Endothelial cell of umbilical vein (primary cell): ENCODE measurements at places on chromosomes 4 and X. TPM values are rescaled to one million over a fixed set of nuclear protein-coding genes. Genes with fewer than 3 reads are reported as not detected.

DNA sequence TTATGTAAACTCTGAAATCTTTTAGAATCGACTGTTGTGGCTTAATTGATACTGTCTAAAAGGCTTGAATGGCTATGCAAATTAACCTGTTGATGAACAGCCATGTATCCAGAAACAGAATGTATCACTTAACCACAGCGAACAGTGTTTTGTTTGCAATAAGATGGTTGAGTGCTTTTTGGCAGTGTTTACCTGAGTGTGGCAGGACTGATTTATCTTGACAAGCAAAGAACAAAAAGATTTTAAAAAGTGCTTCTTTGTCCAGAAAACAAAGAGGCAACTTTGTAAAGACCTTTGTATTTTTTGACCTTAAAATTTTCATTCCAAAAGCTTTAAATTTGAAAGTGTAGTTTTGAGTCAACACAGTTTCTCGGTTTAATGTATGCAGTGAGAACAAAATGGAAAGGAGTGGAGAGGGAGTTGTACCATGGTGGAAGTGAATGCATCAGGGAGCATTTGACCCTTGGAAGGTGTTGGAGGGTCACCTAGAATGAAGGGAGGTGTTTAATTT, 18.0 kb downstream of the ARHGAP10 start:
- H3K4me1 ChIP-seq: peaks cover 11% of the 10 kb centered on the region
- H3K36me3 ChIP-seq: no peaks in the 10 kb centered on the region
- no peak overlapping the region for H3K4me3 ChIP-seq
- no peak overlapping the region for H3K27ac ChIP-seq

DNA sequence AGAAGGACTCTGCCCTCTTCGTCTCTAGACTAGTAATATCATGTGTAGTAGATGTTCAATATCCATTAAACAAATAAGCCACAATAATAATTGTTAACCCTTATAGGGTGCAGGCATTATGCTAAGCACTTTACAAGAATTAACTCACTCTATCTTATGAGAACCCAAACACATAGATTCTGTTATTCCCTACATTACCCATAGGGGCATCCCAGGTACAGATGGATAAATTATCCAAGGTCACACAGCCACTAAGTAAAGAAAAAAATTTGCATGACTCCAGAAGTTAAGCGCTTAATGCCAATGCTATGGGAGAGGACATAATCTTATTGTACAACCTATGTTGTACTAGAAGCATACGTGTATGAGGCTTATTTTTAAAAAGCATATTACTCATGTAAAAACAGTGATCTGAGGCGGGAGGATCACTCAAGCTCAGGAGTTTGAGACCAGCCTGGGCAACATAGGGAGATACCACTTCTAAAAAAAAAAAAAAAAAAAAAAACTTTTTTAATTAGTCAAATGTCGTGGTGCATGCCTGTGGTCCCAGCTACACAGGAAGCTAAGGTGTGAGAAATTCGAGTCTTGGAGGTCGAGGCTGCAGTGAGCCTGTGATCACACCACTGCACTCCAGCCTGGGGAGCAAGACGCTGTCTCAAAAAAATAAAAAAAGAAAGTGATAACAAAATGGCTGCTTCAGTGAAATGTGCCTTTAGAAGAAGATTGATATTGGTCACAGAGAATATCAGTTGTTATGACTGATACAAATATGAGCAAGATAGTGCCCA, 13.6 kb downstream of the LDB2 start:
- peaks cover 16% of the 10 kb centered on the region for H3K36me3 ChIP-seq
- peaks cover 2% of the 10 kb centered on the region for H3K4me1 ChIP-seq
- H3K27ac ChIP-seq: no peak overlapping the region

PRRG3 gene
- polyA plus RNA-seq: not detected in 2 replicates

DNA sequence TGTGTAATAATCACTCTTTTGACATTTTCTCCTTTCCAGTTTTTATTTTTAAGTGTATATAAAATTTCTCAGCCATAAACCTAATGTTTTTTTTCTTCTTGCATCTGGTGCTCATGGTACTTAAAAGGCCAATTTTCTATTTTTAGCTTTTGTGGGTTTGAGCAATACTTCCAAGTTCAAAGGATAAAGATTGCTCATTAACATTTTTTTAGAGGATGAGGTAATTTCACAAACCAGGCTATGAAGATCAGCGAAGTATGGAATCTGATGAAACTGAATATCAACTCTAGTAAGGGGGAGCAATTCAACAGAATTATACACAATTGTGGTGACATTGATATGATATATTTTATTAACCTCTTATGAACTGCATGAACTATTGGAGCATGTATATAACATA, 25.8 kb upstream of the KLHL34 start:
- no peaks in the 10 kb centered on the region for H3K4me1 ChIP-seq
- no peak for DNase-seq
- H3K36me3 ChIP-seq: no peaks in the 10 kb centered on the region
- H3K4me3 ChIP-seq: no peak overlapping the region

- peaks cover 4% of the 10 kb centered on the region for H3K27me3 ChIP-seq
- H3K4me1 ChIP-seq: peaks cover 9% of the 10 kb centered on the region
- no peak within 1 kb of the TSS for H3K27ac ChIP-seq
- H3K36me3 ChIP-seq: no peaks in the 10 kb centered on the region
- no peak for DNase-seq
- H3K4me3 ChIP-seq: peak within 1 kb of the TSS; percentile 28
Observed at GRCh38 chrX:56232221-56233082, at the start of gene KLF8. Gene KLF8, plus strand, starts transcription at chrX:56232356. Its CDS starts 979 bp downstream, at chrX:56233335.

DNA sequence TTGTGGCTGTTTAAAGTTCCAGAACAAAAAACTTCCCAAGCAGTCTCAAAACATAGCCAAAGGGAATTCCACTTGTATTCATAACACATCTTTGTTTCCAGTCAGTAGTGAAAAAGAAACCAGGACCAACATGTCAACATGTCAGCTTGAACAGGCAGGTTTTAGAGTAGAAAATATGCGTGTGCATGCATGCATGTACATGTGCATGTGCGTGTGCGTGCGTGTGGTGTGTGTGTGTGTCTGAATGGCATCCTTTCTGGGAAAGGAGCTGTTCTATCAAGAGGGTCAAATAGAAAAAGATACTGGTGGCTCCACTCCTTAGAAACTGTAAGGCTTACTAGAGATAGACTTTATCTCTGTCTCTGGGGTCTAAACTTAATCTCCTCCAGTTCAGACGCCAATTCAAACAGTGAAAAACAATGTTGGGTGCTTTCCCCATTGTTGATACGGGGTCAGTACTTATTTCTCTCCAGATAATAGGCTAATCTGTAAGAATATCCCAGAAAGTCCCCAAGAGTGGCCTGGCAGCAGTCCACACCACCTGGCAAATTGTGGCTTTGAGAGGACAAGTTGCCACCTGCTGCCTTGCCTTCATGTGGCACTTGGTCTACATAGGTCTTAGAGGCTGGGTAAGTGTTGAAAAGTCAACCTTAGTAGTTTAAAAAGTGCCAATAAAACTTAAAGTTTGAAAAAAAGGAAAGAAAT, 110.4 kb downstream of the SCD5 start:
- no peak for DNase-seq
- no peak overlapping the region for H3K27ac ChIP-seq
- H3K4me3 ChIP-seq: no peak overlapping the region
- no peaks in the 10 kb centered on the region for H3K36me3 ChIP-seq
- peaks cover 9% of the 10 kb centered on the region for H3K4me1 ChIP-seq

DNA sequence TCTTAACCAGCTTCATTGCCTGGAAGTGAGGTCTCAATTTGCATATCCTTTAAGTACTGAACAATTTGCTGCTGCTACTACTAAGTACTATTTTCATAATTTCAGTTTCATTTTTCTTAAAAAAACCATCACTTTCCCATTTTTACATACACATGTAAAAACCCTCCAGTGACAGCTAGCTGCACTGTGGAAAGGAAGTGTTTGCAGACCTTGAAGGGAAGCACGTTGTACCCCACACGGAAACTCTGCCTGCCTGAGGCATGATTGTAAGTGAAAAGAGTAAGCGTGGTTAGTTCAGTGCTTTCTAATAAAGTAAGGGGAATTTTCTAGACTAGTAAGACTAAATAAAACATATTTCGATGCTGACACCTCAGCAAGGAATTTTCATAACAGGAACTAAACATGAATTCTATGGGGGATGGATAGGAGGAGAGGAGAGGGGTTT, 103.6 kb downstream of the RAPGEF2 start:
- H3K4me1 ChIP-seq: peaks cover 27% of the 10 kb centered on the region
- no peaks in the 10 kb centered on the region for H3K36me3 ChIP-seq
- H3K4me3 ChIP-seq: no peak overlapping the region
- DNase-seq: peak; percentile 73

GRCh38 chr4:19262467-19262866, 989.2 kb upstream of the SLIT2 start:
- H3K27me3 ChIP-seq: no peaks in the 10 kb centered on the region
- H3K4me1 ChIP-seq: no peaks in the 10 kb centered on the region
- H3K27ac ChIP-seq: no peak overlapping the region
- H3K36me3 ChIP-seq: no peaks in the 10 kb centered on the region
- peak; percentile 66 for DNase-seq
- no peak overlapping the region for H3K4me3 ChIP-seq

GRCh38 chr4:910366-911091, 21.6 kb downstream of the GAK start:
- H3K36me3 ChIP-seq: peaks cover 9% of the 10 kb centered on the region
- peaks cover 14% of the 10 kb centered on the region for H3K4me1 ChIP-seq
- DNase-seq: no peak
- no peak overlapping the region for H3K27ac ChIP-seq
- H3K27me3 ChIP-seq: no peaks in the 10 kb centered on the region
- no peak overlapping the region for H3K4me3 ChIP-seq

DNA sequence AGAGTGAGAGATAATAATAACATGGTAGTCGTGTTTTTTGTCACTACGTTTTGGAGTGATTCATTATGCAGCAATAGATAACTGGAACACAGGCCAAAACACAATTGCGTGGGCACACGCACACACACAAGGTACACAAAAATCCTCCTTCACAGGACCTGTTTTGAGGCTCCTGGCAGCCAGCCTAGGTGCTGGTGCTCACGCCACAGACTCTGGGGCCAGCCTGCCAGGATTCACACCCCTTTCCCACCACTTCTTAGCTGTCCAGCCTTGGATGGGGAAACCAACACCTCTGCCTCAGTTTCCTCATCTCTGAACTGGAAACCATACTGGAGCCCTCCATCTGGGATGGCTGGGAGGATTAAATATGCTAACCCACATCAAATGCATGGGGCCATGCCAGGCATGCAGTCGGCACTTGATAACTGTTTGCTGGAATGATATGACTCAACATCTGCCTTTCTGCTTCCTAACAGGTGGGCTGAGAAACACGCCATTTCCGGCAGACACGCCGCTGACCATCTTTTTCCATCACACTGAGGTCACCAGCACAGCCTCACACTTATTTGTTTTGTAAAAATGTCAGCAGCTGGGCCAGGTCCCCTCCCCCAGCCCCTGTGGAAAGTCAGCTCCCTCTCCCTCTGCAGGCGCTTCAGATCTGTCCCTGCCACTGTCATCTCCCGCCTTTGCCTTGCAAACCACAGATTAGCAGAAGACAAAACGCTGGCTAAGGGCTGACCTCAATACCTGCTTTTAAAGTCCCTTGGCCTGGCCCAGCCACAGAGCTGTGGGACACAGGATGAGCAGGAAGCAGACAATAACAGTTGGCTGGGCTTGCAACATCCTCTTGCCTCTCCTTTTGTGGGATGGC, 237.5 kb downstream of the BCOR start:
- no peak overlapping the region for H3K4me3 ChIP-seq
- no peaks in the 10 kb centered on the region for H3K36me3 ChIP-seq
- peaks cover 26% of the 10 kb centered on the region for H3K4me1 ChIP-seq
- H3K27me3 ChIP-seq: no peaks in the 10 kb centered on the region
- peak overlapping the region; percentile 73 for H3K27ac ChIP-seq
- DNase-seq: peak; percentile 81

DNA sequence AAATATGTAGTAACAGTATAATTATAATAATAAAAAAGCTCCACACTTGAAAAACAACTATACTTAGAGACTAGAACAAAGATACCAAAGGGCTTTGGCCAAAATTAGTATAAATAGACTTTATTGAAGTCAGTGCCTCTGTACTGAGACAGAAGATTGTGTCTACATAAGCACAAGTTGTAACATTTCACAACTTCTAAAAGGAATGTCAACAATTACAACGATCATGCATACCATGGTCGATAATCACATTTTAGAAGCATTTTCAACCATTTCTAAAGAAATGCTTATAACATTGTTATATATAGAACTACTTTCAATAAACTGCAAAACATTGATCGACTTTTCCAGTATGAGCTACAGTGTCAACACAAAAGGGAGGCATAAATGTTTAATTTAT, 57.0 kb downstream of the DHX15 start:
- H3K36me3 ChIP-seq: peaks cover 30% of the 10 kb centered on the region
- no peak for DNase-seq
- H3K27ac ChIP-seq: no peak overlapping the region
- no peaks in the 10 kb centered on the region for H3K27me3 ChIP-seq
- H3K4me1 ChIP-seq: no peaks in the 10 kb centered on the region

MRPL1 gene
- polyA plus RNA-seq: 6.0 and 11.5 TPM in 2 replicates

- H3K4me3 ChIP-seq: no peak overlapping the region
- peaks cover 39% of the 10 kb centered on the region for H3K4me1 ChIP-seq
- H3K27me3 ChIP-seq: no peaks in the 10 kb centered on the region
- DNase-seq: peak; percentile 77
- peak overlapping the region; percentile 93 for H3K27ac ChIP-seq
Observed at GRCh38 chr4:96675416-96675815, 835.5 kb downstream of the PDHA2 start.

GRCh38 chrX:113996781-113997180, 587.1 kb upstream of the HTR2C start:
- H3K27me3 ChIP-seq: no peaks in the 10 kb centered on the region
- no peak overlapping the region for H3K27ac ChIP-seq
- no peak for DNase-seq
- no peaks in the 10 kb centered on the region for H3K36me3 ChIP-seq
- H3K4me1 ChIP-seq: no peaks in the 10 kb centered on the region
- no peak overlapping the region for H3K4me3 ChIP-seq

- H3K4me3 ChIP-seq: no peak overlapping the region
- H3K4me1 ChIP-seq: no peaks in the 10 kb centered on the region
- no peaks in the 10 kb centered on the region for H3K36me3 ChIP-seq
- no peak overlapping the region for H3K27ac ChIP-seq
- DNase-seq: no peak
Observed at GRCh38 chr4:158484173-158484885, 37.4 kb upstream of the RXFP1 start.

DNA sequence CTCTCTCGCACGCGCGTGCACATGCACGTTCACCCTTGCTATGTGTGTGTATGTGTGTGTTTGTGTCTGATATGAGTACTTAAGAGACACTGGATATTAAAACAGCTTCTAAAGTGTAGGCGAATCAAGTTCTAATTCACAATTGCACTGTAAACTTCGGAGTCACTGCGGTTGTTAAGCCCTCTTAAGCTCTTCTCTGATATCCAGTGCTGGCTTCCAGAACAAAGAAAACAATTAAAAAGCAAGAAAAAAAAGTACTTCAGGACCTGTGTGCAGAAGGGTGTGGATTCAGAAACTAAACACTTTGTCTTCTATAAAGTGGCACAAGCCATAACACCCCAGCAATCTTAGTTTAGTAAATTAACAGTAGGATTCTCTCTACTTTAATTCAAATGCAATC, 300.2 kb downstream of the PCDH7 start:
- no peaks in the 10 kb centered on the region for H3K36me3 ChIP-seq
- no peaks in the 10 kb centered on the region for H3K4me1 ChIP-seq
- no peak for DNase-seq
- H3K27me3 ChIP-seq: no peaks in the 10 kb centered on the region
- H3K4me3 ChIP-seq: no peak overlapping the region
